ENCODE measurements at places on chromosomes 6 and 20. TPM values are rescaled to one million over a fixed set of nuclear protein-coding genes. Genes with fewer than 3 reads are reported as not detected.

The PPP1R3G gene
- 0.16 TPM for total RNA-seq

The MMP24 gene
- total RNA-seq = 0.38 TPM

The DEFB119 gene
- not detected for total RNA-seq

The CNR1 gene
- total RNA-seq = 0.19 TPM

The EDN1 gene
- total RNA-seq = 486 TPM

The ACTL10 gene
- 1.6 TPM for total RNA-seq

The SEMG2 gene
- total RNA-seq = not detected

The HTR1B gene
- total RNA-seq = 6.9 TPM

The MAFB gene
- 3.4 TPM for total RNA-seq

The OR2B6 gene
- total RNA-seq = not detected

The HECA gene
- 24.5 TPM for total RNA-seq

The CST9 gene
- not detected for total RNA-seq

The PTPRK gene
- 44.7 TPM for total RNA-seq

The CD24 gene
- 0.49 TPM for total RNA-seq

The RSPO3 gene
- under 0.01 TPM for total RNA-seq

The ZC2HC1B gene
- not detected for total RNA-seq

The HLA-DMB gene
- 1.0 TPM for total RNA-seq

The SYCP2 gene
- 0.49 TPM for total RNA-seq

The NKAIN4 gene
- total RNA-seq = not detected

The UBD gene
- 231 TPM for total RNA-seq

The SLC26A8 gene
- not detected for total RNA-seq

The CLIC5 gene
- total RNA-seq = 0.06 TPM

The CNBD2 gene
- total RNA-seq = 3.4 TPM

The CAP2 gene
- 4.2 TPM for total RNA-seq

The BCAS1 gene
- total RNA-seq = not detected

The RNASET2 gene
- 11.1 TPM for total RNA-seq

The SPATS1 gene
- not detected for total RNA-seq

The FOXP4 gene
- total RNA-seq = 1.3 TPM

The PRDM13 gene
- total RNA-seq = not detected

The AGER gene
- 0.44 TPM for total RNA-seq

All from bladder microvascular endothelial cell (primary cell).